Thymus (tissue), 14 donors: ENCODE measurements at places on chromosomes 5 and 9. TPM values are rescaled to one million over a fixed set of nuclear protein-coding genes. Genes with fewer than 3 reads are reported as not detected.

DNA sequence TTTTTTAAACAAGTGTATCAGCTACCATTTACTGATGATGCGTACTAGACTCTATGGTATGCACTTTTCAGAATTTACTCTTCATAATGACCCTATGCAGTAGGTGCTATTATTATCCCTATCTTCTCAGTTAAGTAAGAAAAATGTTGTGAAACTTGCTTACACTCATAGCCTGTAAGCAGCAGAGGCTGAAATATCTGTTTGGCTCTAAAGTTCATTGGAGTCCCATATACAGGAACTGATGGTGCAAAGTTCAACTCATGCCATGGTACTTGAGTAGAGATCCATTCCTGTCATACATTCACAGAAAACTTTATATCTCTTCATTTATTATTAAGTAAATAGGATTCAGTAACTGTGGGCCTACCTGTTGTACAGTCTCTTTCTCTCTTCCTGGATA, 41.4 kb upstream of the CCDC112 start:
- H3K27me3 ChIP-seq = no peaks in the 10 kb centered on the region
- no peak for DNase-seq
- no peak overlapping the region for H3K4me3 ChIP-seq
- no peak overlapping the region for H3K27ac ChIP-seq

- H3K36me3 ChIP-seq = no peaks in the 10 kb centered on the region
- H3K27ac ChIP-seq = no peak overlapping the region
- no peaks in the 10 kb centered on the region for H3K27me3 ChIP-seq
- no peak for DNase-seq
- no peak overlapping the region for H3K4me3 ChIP-seq
Observed at GRCh38 chr9:12838546-12838945, 63.7 kb downstream of the LURAP1L start.

Gene AFAP1L1
- 8.0 TPM for total RNA-seq

- no peaks in the 10 kb centered on the region for H3K4me1 ChIP-seq
- no peak overlapping the region for H3K4me3 ChIP-seq
- H3K27me3 ChIP-seq = peaks cover 2% of the 10 kb centered on the region
- DNase-seq = no peak
- H3K27ac ChIP-seq = no peak overlapping the region
Observed at GRCh38 chr5:149212198-149212951, 59.3 kb upstream of the AFAP1L1 start.

DNA sequence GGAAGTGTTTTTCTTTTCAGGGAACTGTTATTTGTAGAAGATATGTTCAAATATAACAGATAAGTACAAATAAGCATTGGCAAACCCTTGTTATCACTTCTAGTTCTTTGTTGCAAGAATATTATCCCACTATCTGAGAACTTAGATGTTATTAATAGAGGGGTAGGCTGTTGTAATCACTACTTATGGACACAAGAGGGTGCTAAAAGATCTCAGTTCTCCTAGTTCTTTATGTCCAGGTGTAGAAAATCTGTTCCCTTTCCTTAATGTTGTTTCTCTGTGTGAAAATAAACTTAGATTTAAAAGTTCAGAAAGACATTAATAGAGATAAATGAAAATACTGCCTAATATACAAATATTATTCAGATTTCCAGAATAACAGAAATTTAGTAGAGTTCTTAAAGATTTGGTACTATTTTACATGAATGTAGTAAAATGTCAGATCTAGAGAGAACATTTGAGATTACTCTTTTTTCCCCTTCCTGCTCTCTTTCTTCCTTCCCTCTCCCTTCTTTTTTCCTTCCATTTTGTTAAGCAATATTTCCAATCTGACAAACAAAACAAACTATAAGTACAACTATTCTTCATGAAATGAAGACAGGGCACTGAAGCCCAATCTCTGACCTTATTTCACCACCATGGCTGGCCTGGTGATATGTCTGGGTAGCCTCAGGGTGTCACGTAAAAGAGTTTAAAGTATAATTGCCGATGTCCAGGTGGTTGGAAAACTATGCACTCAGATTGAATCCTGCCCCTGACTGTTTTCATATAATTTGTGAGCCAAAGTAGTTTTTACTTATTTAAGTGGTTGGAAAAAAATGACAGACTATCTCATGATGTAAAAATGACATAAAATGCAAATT, 43.6 kb upstream of the C5orf46 start:
- H3K4me1 ChIP-seq = no peaks in the 10 kb centered on the region
- H3K36me3 ChIP-seq = no peaks in the 10 kb centered on the region
- H3K27me3 ChIP-seq = no peaks in the 10 kb centered on the region
- DNase-seq = no peak
- H3K27ac ChIP-seq = no peak overlapping the region
- no peak overlapping the region for H3K4me3 ChIP-seq

DNA sequence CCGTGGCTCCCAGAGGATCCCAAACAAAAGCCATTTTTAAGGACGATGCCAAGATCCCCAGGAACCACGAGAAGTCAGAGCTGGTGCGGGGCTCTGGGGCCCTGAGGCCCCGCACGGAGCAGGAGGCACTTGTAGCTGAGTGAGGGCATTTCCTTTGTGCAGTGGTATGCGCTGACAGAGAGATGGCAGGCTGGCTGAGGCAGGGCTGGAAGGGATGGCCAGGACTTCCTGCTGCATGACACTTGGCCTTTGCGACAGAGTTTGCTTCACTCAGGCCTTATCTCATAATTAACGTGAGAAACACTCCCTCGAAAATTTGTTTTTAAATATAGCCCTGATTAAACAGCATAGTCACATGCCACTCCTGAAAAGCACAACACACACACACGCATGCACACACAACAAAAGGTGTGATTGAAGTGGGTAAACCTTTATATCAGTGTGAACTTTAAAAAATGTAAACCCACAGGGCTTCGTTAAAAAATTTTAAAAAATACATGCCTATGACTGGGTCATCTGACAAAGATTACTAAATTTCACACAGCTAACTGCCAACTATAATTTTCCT, 536.6 kb downstream of the PDE4D start:
- no peaks in the 10 kb centered on the region for H3K36me3 ChIP-seq
- DNase-seq = peak; percentile 19
- H3K4me3 ChIP-seq = no peak overlapping the region
- no peak overlapping the region for H3K27ac ChIP-seq
- H3K27me3 ChIP-seq = no peaks in the 10 kb centered on the region
- H3K4me1 ChIP-seq = no peaks in the 10 kb centered on the region

Gene PDCD1LG2
- 8.2 TPM for total RNA-seq

DNA sequence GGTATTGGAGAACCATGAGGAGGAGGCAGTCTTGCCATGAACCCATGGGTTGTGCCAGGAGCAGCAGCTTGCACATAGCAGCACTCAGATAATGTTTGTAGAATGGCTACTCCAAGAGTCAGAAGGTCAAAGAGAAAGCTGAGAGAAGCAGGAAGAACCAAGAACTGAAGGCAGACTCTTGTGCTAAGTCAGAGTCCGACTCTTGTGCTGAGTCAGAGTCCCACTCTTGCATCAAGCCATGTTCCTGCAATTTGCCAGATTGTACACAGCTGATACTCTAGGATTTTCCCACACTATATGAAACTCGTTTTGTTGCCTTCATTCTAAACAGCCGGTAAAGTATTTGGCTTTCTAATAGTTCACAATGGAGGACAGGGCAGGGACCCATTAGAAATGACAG, 26.2 kb upstream of the HSPA9 start:
- H3K36me3 ChIP-seq = no peaks in the 10 kb centered on the region
- H3K27ac ChIP-seq = no peak overlapping the region
- H3K4me3 ChIP-seq = no peak overlapping the region
- DNase-seq = no peak

Gene FOXD4L4
- total RNA-seq = 0.09 TPM

- H3K27ac ChIP-seq = no peak overlapping the region
- no peaks in the 10 kb centered on the region for H3K27me3 ChIP-seq
- no peak for DNase-seq
Observed at GRCh38 chr9:111150181-111150580, 111.9 kb upstream of the LPAR1 start.

DNA sequence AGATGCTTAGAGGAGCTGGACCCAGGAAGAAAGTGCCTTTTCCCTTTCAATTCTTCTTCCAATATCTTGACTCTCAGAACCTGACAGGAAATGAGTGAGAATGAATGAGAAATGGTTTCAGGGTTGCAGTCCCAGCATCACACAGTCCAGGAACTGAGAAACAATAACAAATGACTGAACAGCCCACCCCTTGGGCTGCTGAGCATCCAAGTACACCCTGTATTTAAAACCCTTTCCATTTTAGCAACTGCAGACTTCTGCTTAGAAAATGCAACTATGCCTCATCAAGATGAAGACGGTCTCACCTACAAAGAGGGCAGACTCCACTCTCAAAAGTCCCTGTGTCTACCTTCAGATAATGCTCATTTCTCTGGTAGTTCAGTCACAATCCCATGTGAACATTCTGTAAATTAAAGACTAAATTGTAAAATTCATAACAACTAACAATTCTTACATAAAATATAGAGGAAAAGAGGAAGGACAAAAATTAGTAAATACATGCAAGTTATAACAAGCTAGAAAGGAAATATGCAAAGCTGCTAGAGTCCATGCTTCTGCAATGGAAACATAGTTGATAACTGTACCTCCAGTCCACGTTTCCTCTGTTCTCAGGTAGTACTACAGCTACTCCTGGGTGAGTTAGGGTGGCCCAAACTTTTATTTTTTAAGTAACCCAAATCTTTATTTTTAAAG, 316.5 kb downstream of the ICE1 start:
- no peaks in the 10 kb centered on the region for H3K36me3 ChIP-seq
- H3K4me1 ChIP-seq = no peaks in the 10 kb centered on the region
- no peak for DNase-seq
- no peak overlapping the region for H3K27ac ChIP-seq
- no peaks in the 10 kb centered on the region for H3K27me3 ChIP-seq
- no peak overlapping the region for H3K4me3 ChIP-seq

DNA sequence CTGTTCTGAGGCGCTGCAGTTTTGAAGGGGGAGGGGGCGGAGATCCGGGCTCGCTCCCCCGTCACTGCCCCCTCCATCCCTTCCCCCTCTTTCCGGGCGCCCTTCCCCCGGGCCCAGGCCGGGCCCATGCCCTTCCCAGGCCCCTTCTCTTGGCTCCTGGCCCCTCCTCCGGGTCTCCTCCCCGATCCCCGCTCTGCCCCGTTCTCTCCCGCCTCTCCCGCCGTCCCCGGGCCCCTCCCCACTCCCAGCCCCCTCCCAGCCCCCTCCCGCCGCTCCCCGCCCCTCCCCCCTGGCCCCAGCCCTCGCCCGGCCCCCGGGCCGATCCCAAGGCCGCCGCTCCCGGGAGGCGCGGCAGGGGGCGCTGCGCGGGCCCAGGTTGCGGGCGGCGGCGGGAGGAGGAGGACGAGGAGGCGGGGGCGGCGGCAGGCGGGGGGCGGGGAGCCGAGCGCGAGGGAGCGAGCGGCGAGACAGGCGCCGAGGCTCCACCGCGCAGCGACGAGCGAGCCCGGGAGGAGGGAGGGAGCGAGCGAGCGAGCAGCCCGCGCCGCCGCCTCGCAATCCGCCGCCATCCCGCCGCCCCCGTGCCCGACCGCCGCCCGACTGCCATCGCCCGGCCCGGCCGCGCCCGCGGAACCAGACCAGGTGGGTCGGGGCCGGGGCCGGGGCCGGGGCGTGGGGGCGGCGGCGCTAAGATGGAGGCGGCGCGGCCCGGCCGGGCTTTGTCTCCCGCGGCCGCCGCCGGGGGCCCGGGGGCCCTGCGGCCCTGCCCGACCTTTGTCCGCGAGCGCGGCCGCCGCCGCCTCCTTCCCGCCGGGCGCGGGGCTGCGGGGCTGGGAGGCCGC, at the start of gene PRRC2B:
Gene PRRC2B (plus strand): TSS at position 465 of the 842 bp plus-strand sequence. CDS start 36,059 bp downstream, outside the sequence.
- no peaks in the 10 kb centered on the region for H3K27me3 ChIP-seq
- no peaks in the 10 kb centered on the region for H3K36me3 ChIP-seq
- peak; percentile 60 for DNase-seq
- peak within 1 kb of the TSS; percentile 67 for H3K4me3 ChIP-seq

Gene NEUROG1
- 0.14 TPM for total RNA-seq

DNA sequence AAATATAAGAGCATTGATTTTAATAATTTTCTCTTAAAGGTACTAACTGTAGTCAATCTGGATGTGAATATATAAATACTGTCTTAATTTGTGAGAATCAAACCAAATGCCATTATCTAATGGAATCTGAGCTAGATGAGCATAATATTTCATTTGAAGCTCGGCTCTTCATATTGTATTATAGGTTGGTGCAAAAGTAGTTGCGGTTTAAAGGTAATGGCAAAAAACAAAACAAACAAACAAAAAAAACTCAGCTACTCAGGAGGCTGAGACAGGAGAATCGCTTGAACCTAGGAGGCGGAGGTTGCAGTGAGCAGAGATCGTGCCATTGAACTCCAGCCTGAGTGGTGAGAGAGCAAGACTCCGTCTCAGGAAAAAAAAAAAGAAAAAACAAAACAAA, 96.4 kb downstream of the CFAP90 start:
- no peak overlapping the region for H3K4me3 ChIP-seq
- H3K4me1 ChIP-seq = no peaks in the 10 kb centered on the region
- no peak for DNase-seq
- no peak overlapping the region for H3K27ac ChIP-seq
- H3K27me3 ChIP-seq = no peaks in the 10 kb centered on the region

- H3K4me1 ChIP-seq = no peaks in the 10 kb centered on the region
- no peak overlapping the region for H3K27ac ChIP-seq
- no peaks in the 10 kb centered on the region for H3K36me3 ChIP-seq
- H3K4me3 ChIP-seq = no peak overlapping the region
Observed at GRCh38 chr9:70658765-70659164, 244.3 kb upstream of the KLF9 start.

DNA sequence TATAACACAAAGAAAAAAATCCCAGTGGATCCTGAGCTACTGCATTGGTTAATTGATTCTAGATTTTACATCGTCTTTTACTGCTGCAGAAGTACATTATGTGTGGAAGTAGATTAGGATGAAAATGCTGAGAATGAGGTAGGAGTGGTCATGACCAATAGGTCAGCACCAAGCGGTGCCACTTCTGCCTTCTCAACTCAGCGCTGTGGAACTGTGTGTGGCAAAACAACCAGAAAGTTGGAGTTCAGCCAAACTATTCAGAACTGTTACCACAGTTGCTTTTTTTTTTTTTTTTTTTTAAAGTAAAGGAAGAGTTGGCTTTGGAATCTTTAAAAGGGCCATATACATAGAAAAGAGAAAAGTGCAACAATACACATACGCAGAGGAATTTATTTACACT, 24.2 kb downstream of the POU5F2 start:
- no peaks in the 10 kb centered on the region for H3K4me1 ChIP-seq
- no peaks in the 10 kb centered on the region for H3K27me3 ChIP-seq
- H3K36me3 ChIP-seq = no peaks in the 10 kb centered on the region

- DNase-seq = no peak
- H3K4me3 ChIP-seq = no peak overlapping the region
- H3K27me3 ChIP-seq = no peaks in the 10 kb centered on the region
Observed at GRCh38 chr9:114459464-114459863, 45.8 kb downstream of the WHRN start.

GRCh38 chr5:168528521-168529373, at the start of gene FBLL1:
TSS of gene FBLL1 (plus strand) at chr5:168529305. CDS start at chr5:168529505, 200 bp downstream.
- no peaks in the 10 kb centered on the region for H3K36me3 ChIP-seq
- DNase-seq = peak; percentile 54
- H3K27me3 ChIP-seq = peaks cover 32% of the 10 kb centered on the region
- peaks cover 2% of the 10 kb centered on the region for H3K4me1 ChIP-seq

DNA sequence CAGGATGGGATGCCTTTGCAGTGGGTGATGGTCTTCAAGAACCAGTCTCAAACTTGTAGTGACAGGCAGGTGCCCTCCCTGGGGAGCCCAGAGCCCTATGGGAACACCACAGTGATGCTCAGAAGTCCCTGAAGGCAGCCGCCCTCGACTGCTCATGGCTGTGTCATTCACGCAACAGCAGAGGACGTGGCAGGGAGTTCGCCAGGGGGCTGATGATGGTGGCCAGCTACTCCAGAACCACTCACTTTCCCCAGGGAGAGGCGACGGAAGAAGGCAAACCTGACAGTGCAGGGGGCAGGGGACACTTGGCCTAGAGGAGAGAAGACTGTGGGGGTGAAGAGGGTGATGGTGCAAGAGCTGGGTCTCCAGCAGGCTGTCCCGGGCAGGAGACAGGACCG, 4.0 kb downstream of the IL13 start:
- DNase-seq = no peak
- no peak overlapping the region for H3K4me3 ChIP-seq
- no peaks in the 10 kb centered on the region for H3K36me3 ChIP-seq
- H3K27me3 ChIP-seq = no peaks in the 10 kb centered on the region
